Aorta (tissue), 5 donors: ENCODE measurements at places on chromosomes 6 and 20. TPM values are rescaled to one million over a fixed set of nuclear protein-coding genes. Genes with fewer than 3 reads are reported as not detected.

Gene SRSF12
- 1.6 TPM for total RNA-seq

Gene RPRD1B
- total RNA-seq: 33.9 TPM

Gene PRKN
- 17.3 TPM for total RNA-seq

Gene BMP6
- total RNA-seq: 1.2 TPM

Gene ULBP3
- 0.75 TPM for total RNA-seq

Gene PRR18
- not detected for total RNA-seq

Gene LINC00237
- total RNA-seq: not detected

Gene NRSN1
- not detected for total RNA-seq

Gene XKR7
- total RNA-seq: not detected

Gene PACSIN1
- 0.84 TPM for total RNA-seq

Gene SLC35F1
- 1.6 TPM for total RNA-seq
